Upper lobe of right lung (tissue), 1 donor: ENCODE measurements at places on chromosomes 1 and 21. TPM values are rescaled to one million over a fixed set of nuclear protein-coding genes. Genes with fewer than 3 reads are reported as not detected.

The THEMIS2 gene
- total RNA-seq: 89.6 TPM

The EPS15 gene
- 88.5 TPM for total RNA-seq

The C1orf21 gene
- total RNA-seq: 78.8 TPM

The ESRRG gene
- 0.29 TPM for total RNA-seq

The MMEL1 gene
- total RNA-seq: 3.2 TPM

The RHBDL2 gene
- 1.1 TPM for total RNA-seq

The GPR25 gene
- total RNA-seq: 0.32 TPM

The ACTN2 gene
- 2.8 TPM for total RNA-seq

The RHD gene
- not detected for total RNA-seq

The ADORA1 gene
- 4.1 TPM for total RNA-seq

The FCGR2B gene
- total RNA-seq: 30.7 TPM

The ATP6V1G3 gene
- total RNA-seq: not detected
